Kidney (tissue), 22 donors: ENCODE measurements at places on chromosomes 5 and 9.

DNA sequence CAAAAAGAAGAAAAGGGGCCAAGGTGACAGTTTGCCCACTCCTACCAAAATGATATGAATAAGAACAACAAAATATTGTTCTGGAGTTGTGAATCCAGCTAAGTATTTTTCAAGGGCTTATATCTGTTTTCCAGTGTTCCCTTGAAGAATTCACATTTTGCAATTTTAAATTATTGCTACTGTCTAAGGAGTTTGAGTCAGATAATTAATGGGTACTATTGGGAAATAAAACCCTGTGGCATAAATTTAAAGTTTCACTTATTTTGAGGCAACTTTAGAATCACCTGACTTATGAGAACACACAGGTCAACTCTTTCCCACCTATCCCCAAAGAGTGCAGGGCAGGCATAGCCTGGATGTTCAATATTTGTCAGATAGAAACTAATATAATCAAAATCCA is 188.0 kb upstream of the GHR start:
- H3K27me3 ChIP-seq, result no peaks in the 10 kb centered on the region
- no peak overlapping the region for H3K27ac ChIP-seq
- no peak overlapping the region for H3K4me3 ChIP-seq
- no peaks in the 10 kb centered on the region for H3K36me3 ChIP-seq
- no peak for DNase-seq
- no peaks in the 10 kb centered on the region for H3K4me1 ChIP-seq

GRCh38 chr9:76729116-76729515 is 35.1 kb upstream of the PCA3 start:
- no peak for DNase-seq
- no peaks in the 10 kb centered on the region for H3K4me1 ChIP-seq
- H3K4me3 ChIP-seq, result no peak overlapping the region
- H3K27ac ChIP-seq, result no peak overlapping the region
- no peaks in the 10 kb centered on the region for H3K27me3 ChIP-seq

DNA sequence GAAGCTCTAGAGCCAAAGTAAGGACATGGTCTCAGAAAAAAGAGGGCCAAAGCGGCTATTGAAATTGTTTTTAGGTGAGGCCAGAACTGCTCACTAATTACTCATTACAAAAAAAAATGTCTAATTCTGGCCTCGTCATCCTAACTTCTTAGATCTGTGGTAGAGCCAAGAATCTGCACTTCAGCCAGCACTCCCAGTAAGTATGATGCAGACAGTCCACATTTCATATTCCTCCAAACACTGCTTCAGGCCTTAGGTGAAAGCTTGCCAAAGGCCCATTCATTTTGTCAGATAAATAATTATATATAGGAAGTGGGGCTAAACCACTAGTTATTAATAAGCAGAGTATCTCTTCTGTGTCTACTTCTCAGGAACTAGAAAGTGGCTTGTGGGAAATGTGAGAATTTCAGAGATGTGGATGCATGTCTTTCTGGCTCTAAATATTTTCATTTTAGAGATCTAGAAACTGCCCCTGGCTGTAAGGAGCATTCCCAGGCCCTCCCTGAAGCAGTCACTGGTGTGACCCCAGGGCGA is 554.0 kb downstream of the TLE4 start:
- H3K27me3 ChIP-seq, result no peaks in the 10 kb centered on the region
- no peak overlapping the region for H3K4me3 ChIP-seq
- no peaks in the 10 kb centered on the region for H3K36me3 ChIP-seq
- no peak overlapping the region for H3K27ac ChIP-seq

GRCh38 chr5:169670769-169671525 is 33.9 kb downstream of the DOCK2 start:
- no peak for DNase-seq
- no peaks in the 10 kb centered on the region for H3K27me3 ChIP-seq
- no peak overlapping the region for H3K4me3 ChIP-seq
- no peaks in the 10 kb centered on the region for H3K36me3 ChIP-seq
- H3K27ac ChIP-seq, result no peak overlapping the region

DNA sequence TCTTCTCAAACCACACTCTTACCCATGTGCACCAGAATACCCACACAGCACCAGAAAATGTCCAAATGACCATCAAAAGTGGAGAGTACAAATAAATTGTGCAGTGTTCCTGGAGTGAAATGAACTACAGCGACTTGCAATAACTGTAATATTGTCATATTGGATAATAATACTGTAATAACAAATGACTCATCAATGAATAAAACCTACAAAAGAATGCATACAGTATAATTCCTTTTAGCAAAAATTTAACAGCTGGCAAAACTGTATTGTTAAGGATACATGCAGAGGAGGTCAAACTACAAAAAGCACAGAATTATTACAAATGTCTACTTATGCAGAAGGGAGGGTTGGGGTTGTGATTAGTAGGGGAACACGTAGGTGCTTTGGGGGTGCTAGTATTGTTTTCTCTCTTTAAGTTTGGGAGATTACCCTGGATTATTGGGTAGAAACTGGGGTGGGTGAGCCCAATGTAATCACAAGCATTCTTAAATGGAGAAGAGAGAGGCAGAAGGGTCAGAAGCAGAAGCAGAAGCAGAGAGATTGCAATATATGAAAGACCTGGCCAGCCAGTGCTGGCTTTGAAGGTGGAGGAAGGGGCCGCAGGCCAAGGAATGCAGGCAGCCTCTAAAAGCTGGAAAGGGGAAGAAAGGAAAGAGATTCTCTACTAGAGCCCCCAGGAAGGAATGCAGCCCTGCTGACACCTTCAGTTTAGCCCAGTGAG is 21.8 kb downstream of the IRF1 start:
- H3K27me3 ChIP-seq, result no peaks in the 10 kb centered on the region
- no peaks in the 10 kb centered on the region for H3K36me3 ChIP-seq
- H3K27ac ChIP-seq, result no peak overlapping the region
- H3K4me3 ChIP-seq, result no peak overlapping the region
- DNase-seq, result no peak
